ENCODE measurements at places on chromosomes 5 and 9.

GRCh38 chr9:35945341-35946018, 12.5 kb downstream of the OR2S2 start:
- peak; percentile 21 for DNase-seq

GRCh38 chr5:59732301-59732700, 161.2 kb downstream of the PDE4D start:
- DNase-seq, result no peak

DNA sequence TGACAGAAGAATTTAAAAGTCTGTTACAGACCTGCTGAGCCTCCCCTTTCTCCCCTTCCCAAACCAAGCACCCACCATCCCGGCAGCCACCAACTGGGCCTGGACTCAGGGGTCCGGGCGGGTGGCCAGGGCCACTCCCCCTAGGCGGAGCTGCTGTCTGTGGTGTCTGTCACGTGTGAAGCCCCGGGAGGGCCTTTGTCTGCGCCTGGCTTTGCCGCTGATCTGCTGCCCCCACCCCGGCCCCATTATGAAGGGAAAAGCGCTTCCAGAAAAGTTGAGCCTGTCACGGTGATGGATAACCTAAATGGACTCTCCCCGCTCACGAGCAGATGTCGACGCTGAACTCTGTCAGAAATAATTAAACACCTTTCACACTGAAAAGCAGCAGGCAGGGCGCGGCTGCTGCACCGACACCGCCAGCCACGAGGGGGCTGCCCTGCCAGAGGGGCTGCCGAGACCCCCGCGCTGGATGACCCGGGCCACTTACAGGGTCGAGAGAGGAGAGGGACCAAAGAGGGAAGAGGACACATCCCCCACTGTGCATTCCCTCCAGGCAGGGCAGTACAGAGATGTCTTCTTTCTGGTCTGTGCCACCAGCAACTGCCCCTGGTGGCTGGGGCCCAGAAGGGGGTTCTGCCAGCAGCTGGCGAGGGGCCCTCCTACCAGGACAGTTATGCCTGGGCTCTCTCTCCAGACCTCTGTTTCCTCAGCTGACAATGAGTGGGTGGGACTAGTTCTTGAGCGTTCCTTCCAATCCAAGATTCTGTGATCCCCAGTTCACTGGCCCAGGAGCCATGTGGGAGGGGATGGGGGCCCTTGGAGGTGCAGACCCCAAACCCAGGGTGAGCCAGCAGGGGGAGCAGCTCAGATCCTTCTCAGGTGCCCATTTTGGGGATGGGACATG, 36.0 kb upstream of the BARHL1 start:
- DNase-seq, result no peak

DNA sequence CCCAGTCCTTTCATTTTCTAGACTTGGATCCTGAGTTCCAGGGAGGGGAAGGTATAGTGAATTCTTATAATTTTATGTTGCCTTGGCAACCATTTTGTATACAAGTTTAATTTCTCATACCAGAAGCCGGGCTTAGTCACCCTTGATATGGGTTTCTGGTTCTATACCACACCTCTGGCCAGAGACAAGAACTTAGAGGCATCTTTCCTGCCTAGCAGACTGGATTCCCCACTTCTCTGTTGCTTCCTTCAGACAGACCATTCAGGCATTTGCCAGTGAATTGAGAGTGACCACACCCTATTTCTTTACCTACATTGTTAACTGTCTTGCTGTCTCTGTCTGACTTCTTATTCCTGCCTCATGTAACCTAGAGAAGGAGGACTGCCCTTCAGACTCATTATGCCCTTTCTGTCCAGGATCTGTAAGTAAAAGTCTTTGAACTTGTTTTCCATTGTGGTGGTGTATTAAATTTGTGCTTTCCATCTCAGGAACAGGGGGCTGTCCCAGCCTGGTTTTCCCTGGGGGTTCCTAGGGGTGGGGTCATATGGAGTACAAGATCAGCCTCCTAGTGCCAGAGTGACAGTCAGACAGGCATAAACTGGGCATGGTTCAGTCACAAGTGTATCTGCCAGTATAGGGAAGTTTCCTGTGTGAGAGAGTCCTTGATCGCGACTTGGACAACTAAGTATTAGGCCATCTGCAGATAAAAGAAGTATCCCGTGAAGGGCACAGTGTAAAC, 27.4 kb downstream of the TNFSF8 start:
- DNase-seq, result no peak

DNA sequence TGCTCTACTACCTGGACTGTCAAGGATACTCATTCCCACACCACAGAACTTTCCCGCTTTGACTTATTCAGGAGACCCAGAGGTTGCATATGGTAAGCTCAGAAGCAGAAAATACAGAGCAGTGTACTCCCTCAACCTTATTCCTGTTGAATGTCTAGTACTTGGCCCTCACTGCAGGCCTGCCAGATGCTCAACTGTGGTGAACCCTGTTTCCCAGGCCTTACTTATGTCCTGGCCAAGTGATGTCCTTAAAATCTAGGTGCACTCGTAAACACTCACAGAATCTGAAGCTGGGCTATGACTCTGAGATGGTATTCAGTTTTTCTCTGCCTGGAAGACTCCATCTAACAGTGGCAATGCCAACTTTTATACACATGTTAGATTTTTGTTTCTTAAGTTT, 21.0 kb downstream of the DIAPH1 start:
- DNase-seq, result no peak

GRCh38 chr9:115759426-115759825, 394.2 kb upstream of the PAPPA start:
- DNase-seq, result no peak

DNA sequence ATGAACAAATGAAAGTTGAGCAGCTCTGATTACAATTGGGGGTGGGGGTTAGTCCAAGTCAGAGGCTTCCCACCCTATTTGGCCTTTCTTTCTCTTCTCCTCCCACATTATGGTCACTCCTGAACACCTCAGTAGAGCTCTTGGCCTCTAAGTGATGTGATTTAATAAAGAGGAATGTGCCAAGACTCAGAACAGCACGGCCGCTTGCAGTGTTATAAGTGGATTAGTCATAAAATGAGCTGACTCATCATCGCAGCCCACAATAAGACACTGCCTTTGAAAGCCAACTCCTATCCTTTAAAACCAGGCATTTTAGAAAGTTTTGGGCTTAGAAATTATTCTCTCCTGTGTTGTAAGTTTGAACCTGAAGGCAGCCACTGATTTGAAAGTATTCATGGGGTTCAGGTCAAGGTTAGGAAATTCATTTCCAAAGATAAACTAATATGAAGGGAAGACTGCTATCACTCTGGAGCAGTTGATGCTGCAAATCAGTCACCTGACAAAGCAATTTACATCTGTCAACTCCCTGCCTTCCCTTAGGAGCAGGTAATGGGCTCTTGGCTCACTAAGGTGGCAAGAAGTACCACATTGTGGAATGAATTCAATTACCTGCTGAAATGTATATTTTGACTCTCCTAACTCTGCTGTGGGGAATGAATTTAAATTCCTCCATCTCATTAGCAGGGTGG, 283.6 kb upstream of the NMUR2 start:
- no peak for DNase-seq

DNA sequence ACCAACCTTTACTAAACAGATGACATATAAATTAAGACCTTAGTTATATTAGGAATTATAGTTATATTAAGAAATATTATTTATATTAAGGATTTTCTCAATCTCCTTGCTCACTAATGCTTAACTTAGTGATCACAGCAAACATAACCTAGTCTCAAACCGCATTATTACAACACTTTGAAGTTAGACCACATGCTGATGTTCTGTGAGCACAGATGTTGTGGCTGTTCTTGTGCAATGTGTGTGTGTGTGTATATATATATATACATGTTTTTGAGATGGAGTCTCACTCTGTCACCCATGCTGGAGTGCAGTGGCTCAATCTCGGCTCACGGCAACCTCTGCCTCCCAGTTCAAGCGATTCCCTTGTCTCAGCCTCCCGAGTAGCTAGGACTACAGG, 20.5 kb downstream of the ELP1 start:
- DNase-seq, result no peak

GRCh38 chr5:168877132-168877892, 298.1 kb upstream of the PANK3 start:
- no peak for DNase-seq

- no peak for DNase-seq
Observed at GRCh38 chr5:166977911-166978422, 1313.5 kb upstream of the WWC1 start.

- no peak for DNase-seq
Observed at GRCh38 chr9:99004115-99004514, 60.4 kb downstream of the COL15A1 start.
